ENCODE measurements at places on chromosomes 6 and 20.

DNA sequence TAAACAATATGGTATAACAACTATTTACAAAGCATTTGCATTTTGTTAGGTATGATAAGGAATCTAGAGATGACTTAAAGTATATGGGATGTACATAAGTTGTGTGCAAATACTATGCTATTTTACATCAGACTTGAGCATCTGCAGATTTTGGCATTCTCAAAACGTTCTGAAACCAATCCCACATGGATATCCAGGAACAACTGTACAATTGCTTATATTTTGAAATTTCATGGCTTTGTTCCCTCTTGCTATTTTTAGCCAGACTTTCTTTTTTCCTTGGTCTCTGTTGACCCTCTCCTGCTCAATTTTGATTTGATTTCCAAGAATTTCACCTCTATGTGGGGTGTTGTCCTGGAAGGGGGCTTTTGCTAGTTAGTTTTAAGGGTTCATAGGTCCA is 32.9 kb upstream of the UST start:
- DNase-seq, result no peak

DNA sequence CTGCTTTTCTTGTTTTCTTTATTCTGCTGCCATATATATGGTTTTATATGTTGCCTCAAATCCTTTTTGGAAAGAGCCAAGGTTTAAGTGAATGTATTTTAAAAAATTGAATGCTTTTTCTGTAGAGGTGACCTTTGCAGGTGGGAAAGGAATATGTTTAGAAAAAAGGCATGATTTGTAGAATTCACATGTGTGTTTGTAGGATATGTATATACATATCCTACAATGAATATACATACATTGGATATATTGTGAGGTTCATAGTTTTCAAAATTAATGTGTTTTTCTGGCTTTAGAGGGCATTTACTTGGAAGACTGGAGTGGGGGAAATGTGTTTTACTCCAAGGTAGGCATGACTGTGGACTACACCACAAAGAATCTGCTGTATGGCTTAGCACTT is 4.0 kb upstream of the EYA2 start:
- DNase-seq, result no peak

GRCh38 chr20:63522091-63522868 is 1.7 kb downstream of the PPDPF start:
- DNase-seq, result no peak

DNA sequence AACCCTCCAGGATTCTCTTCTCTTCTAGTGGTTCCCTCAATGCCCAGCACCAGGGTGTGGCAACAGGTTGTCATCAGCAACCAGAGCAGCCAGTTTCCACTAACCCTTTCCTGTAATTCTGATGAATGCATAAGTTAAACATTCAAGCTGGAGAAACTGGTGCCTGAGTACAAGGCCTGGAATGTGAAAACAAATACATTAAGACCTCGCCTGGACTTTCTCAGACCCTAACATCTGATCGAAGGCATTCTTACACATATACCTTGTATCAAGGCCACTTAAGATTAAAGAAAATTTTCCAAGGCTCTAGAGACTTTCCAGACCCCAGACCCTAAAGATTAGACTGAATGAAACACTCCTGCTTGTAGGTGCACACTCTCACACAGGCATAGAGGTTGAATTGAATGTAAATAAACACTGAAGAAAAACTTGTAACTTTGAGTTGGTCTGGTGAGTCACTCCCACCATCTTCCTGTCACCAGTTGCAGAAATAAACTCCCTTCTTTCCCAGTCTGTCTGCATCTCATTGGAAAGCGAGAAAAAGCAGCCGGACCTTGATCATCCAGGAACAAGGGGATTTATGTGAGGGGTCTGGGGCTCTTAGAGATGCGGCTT is 9.0 kb downstream of the LRP11 start:
- DNase-seq, result no peak

GRCh38 chr6:35398526-35398925 is 53.6 kb upstream of the FANCE start:
- no peak for DNase-seq

GRCh38 chr6:110095101-110095500 is 84.4 kb downstream of the WASF1 start:
- no peak for DNase-seq

- no peak for DNase-seq
Measured at GRCh38 chr6:147742440-147742839, 233.9 kb downstream of the SAMD5 start.

DNA sequence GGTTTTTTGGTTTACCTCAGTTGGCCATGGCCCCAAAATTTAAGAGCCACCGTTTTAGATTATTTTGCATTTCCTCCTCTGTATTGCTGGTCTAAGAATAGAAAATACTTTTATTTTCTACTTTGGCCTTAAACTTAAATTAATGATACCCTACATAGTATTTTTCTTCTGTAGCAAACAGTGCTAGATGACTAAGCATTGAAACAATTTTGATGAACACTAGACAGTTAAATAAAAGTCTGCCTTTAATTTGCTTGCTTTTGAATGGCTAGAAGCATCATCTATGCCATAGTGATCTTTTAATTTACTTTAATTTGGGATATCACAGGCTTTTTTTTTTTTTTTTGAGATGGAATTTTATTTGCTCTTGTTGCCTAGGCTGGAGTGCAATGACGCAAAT is 106.4 kb downstream of the CD109 start:
- no peak for DNase-seq

GRCh38 chr6:125826695-125827463 is 36.1 kb downstream of the NCOA7 start:
- no peak for DNase-seq

DNA sequence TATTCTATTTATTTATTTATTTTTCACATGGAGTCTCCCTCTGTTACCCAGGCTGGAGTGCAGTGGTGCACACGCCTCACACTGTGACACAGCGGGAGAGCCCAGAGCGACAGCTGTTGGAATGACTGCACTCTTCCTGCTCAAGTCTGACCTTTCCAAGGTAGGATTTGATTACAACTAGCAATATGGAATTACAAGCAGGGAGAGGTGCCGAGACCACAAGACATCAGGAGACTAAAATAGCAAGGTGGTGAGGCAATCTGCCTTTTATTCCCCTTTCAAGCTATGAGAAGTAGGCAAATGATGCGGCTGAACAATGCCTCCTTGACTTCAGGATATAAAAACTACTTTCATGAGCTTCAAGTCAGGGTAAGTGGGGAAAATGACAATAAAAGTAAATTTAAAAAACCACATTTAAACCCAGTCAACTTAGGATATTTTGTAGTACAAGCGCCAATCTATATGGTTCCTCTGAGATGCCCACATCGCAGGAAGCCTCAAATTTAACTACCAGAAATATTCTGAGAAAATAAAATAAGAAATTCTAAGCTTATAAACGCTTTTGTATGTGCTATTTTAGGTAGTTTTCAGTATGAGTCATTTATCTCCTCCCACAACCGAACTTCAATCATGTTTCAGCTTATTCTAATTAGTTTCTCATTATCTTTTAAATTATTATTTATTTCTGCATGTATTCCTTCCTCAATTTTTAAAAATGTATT is 146.9 kb upstream of the SGK1 start:
- no peak for DNase-seq

- DNase-seq, result no peak
Measured at GRCh38 chr6:124867121-124867520, 95.1 kb upstream of the RNF217 start.

GRCh38 chr20:44054118-44054517 is 132.9 kb downstream of the JPH2 start:
- peak; percentile 23 for DNase-seq

- DNase-seq, result no peak
Measured at GRCh38 chr20:32192698-32193097, 14.8 kb downstream of the PLAGL2 start.

DNA sequence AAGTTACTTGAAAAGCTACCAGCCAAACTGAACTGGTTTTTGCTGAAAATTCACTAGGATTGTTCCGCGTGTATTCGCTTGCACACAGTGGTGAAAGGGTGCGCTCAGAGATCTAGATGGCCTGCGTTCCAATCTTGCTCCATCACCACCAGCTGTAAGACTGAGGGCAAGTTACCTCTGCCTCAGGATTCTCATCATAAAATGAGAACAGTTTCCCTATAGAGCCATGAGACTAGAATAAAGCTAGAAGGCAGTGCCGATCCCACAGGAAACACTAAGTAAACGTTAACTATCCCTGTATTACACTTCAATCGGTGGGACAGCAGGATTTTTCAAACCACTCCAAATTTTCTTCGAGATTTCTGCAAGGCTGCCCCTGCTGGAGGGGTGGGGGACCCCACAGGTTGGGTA is 838 bp downstream of the AHCY start:
- DNase-seq, result no peak

DNA sequence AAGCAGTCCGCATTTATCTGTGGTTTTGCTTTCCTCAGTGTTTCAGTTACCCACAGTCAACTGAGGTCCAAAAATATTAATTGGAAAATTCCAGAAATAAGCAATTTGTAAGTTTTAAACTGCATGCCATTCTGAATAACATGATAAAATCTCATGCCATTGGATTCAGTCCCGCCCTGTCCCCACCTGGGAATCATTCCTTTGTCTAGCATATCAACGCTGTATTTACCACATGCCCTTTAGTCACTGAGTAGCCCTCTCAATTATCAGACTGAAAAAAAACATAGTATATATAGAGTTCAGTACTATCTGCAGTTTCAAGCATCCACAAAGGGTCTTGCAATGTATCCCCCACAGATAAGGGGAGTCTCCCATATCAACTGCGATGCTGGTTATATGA is 17.1 kb downstream of the RANBP9 start:
- no peak for DNase-seq

DNA sequence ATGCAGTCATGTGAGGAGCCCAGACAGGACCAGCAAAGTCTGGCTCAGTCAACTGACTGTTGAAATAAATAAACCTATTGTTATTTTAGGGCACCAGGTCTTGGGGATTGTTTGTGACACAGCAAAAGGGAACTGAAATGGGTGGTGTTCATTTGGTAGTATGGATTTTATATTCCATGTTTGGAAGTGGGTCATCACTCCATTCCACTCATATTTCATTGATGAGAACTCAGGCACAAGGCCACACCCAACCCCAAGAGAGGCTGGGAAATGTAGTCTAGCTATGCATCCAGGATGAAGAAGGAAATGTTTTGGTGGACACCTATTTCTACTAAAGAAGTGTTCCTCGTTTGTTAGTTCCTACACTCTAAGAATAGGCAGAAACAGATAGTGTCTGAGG is 64.9 kb upstream of the BTBD3 start:
- no peak for DNase-seq

GRCh38 chr6:17632934-17633333 is 32.8 kb downstream of the FAM8A1 start:
- DNase-seq, result no peak

- no peak for DNase-seq
Measured at GRCh38 chr6:151804585-151805285, 2.7 kb upstream of the ESR1 start.

DNA sequence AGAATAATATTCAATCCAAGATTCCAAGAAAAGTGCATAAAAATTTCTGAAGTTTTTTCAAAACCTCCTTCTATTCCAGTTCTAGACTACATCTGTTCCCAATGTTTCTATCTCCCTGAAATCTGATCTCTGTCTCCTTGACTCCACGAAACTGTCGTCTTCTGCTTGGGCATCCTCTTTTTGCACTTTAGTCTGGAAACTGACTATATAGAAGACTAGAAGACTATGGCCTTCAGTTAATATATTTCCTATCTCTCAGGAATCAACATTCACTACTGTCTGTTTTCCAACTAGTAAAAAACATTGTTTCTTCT is 745.4 kb upstream of the ADGRB3 start:
- no peak for DNase-seq

- no peak for DNase-seq
Measured at GRCh38 chr6:124887872-124888580, 74.2 kb upstream of the RNF217 start.

DNA sequence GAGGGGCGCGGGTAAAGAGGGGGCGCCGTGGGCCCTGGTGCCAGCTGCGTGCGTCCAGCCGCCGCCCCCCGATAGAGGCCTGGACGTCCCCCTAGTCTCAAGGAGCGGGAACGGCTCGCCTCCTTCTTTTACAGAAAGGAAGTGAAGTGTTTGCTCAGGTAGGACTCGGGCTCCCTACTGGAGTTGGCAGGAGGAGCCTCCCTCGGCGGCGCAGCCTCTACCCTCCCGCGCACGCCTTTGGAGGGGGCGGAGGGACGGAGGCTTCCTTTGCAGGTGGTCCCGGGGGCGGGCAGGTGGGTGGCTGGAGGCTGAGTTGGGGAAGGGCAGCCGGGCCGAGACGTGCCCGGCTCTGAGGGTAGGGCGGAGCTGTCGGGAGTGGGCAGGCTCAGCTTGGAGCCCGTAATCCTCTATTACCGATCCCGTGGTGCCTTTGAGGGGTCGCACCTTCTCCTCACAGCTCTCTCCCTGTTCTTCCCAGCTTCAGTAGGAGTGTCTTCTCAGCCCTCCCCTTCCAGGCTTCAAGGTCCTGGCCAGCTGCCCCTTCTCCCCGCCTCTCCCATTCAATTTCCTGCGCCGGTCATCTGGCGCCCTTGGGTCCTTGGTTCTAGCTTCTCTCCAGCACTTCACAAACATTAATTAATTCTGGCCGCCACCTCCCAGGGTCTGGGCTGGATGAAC is 728 bp downstream of the ITPR3 start:
- no peak for DNase-seq

GRCh38 chr6:70538376-70538775 is 28.4 kb upstream of the SDHAF4 start:
- no peak for DNase-seq

- DNase-seq, result no peak
Measured at GRCh38 chr6:41560431-41561192, 14.4 kb downstream of the FOXP4 start.

DNA sequence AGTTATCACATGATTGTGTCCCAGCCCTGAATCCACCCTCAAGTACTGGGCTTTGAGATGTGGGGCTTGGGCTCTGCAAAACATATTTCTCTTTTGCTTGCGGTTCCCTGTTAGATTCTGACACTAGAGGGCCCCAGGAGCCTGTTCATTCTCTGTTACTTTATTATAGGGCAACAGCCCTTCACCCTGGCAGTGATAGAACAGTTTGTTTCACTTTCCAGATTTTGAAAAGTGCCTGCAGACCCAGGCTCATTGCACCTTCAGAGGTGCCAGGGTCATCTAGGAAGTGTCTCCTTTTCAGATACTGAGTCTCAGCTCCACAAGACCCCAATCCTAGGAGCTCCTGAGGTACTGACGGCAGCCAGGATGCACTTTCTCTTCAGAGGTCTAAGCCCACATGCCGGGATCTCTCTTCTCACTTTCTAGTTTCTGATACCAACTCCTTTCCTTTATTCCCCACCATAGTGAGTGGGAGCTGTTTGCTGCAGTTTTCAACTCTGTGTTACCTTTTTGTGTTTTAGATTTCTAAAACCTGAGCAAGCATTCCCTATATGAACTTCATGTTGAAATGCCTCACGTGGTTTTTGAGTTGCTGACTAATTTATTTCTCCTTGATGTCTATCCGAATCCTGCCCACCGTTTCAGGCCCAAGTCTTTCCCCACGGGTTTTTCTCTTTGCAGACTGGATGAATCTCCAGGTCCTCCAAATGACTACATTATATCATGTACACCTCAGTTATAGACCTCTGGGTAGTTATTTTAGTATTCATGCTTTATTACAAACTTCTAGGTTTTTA is 10.9 kb downstream of the ABT1 start:
- peak; percentile 54 for DNase-seq

DNA sequence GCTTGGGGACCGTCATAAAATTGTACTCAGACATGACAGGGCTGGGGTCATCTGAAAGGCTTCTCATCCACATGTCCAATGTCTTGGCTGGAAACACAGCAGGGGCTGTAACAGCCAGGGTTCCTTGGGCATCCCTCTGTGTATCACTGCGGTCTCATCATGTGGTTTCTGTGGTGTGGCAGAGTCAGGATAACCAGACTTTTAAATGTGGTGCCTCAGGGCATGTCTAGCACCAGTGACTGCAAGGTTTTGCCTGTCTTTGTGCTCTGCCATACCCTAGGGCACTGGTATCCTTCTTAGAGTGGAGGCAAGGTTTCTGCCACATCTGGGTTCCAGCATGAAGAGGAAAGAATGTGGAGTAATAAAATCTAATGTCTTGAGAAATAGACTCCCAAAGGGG is 124.2 kb downstream of the PLEKHG1 start:
- no peak for DNase-seq
